Parietal lobe (tissue), 2 donors: ENCODE measurements at places on chromosomes 11 and 22. TPM values are rescaled to one million over a fixed set of nuclear protein-coding genes. Genes with fewer than 3 reads are reported as not detected.

Gene INS
- not detected for total RNA-seq

Gene OR52I2
- total RNA-seq, result not detected

Gene OR52N4
- 0.63 TPM for total RNA-seq

Gene KRTAP5-1
- total RNA-seq, result not detected
